ENCODE measurements at places on chromosomes 5 and 9. TPM values are rescaled to one million over a fixed set of nuclear protein-coding genes. Genes with fewer than 3 reads are reported as not detected.
A peak's percentile ranks its signal among the peaks of the same experiment; 100 is the strongest.

GRCh38 chr5:84650429-84650828 lies 265.7 kb upstream of the EDIL3 start:
- DNase-seq = no peak

DNA sequence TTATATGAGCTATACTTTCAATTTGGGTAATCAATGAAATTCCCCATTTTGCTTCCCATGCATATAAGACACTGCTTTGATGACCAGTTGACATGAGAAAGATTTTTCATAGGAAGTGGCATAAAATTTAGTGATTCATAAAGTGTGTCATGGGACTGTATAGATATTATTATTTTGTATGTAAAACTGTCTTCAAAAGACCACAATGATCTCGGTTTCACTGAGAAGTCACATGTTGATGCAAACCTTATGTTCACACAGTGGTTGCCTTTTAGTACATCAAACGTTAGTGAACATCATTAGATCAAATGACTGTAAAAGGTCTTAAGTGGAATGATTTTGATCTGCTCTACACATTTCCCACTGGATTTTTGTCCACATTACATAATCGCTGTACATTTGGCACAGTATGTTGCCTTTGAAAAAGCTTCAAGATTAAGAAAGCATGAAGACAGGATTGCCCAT lies 349.2 kb upstream of the MEF2C start:
- DNase-seq = no peak

DNA sequence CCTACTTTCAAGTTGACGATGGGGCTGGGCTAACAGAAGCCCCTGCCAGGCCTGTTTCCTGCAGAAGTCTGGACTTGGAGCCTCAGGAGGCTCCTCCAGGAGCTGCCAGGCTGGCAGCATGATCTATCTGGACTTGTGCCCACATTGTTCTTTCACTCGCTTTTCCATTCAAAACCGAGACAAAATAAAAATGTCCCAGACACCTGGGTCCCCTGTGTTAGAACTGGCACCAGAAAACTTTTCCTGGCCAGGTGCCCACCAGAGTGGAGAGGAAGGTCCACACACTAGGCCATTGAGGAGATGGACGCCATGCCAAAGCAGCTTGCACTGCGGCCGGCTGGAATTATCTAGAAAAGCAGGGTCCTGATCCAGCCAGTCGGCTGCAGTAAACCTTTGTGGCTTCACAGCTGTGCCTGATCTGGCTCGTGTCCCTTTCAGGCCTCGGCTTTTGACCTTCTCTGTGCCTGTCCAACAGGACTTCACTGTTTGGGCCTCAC lies 78.2 kb downstream of the GCNT1 start:
- DNase-seq = peak; percentile 60

NEURL1B gene
- total RNA-seq = 9.9 TPM

ACOT12 gene
- total RNA-seq = not detected

HMMR gene
- not detected for total RNA-seq

PHF24 gene
- total RNA-seq = 0.33 TPM

DNA sequence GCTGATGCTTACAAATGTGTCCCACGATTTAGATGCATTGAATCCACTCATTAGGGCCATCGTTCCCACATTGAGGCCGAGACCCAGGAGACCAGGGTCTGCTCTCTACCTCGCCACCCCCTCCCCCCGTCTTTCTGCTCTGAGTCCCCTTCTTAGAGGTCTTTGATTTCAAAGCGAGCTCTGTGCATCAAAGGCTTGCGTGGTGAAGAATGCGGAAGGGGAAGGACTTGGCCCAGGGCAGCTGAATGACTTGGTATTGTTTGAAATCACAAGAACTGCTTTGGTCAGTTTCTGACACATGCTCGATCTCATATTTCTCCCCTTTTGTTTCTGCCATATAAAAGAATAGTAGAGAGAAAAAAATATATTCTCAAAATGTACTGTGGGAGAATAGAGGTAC lies 78.3 kb upstream of the IRX1 start:
- DNase-seq = no peak

KDM3B gene
- 85.0 TPM for total RNA-seq

Measured in breast epithelium (tissue), 4 donors.